ENCODE measurements at places on chromosomes 6 and 20.

- no peak for DNase-seq
These were observed 26.9 kb upstream of the TSHZ2 start for GRCh38 chr20:52945268-52945667.

- DNase-seq, result no peak
These were observed 36.6 kb upstream of the SCAF8 start for GRCh38 chr6:154696661-154697060.

DNA sequence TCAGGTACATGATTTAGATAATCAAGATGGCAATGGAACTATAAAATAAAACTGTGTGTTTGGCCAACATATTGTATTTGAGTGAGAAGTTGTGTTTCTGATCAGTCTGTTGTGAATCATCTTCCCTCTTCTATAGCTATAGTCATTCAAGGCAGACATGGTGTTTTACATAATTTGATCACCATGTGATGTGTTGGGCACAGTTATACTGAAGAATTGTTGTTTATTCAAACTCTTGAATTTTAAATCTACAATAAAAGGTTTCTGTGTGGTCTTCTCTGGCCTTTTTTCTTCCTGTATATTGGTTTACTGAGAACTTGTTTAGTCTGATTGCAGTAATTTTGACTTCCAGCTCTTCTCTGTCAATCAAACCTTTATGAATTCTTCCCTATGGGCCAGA is 4.4 kb downstream of the RNF182 start:
- DNase-seq, result no peak

DNA sequence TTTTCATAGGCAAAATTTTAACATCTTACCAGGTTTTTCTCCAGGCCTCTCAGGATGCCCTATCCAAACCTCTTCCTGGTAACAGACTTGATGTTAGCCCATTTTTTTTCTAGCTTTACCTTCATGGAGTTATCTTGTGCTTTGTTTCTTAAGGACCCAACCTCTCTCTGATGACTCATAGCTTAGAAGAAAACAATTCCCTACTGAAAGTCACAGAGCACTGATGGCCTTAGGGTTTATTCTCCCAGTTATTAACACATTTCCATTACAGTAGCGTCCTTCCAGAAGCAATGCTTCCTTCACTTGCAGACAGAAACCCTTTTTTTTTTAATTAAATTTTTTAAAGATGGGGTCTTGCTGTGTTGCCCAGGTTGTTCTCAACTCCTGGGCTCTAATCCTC is 79.4 kb downstream of the IYD start:
- DNase-seq, result no peak

DNA sequence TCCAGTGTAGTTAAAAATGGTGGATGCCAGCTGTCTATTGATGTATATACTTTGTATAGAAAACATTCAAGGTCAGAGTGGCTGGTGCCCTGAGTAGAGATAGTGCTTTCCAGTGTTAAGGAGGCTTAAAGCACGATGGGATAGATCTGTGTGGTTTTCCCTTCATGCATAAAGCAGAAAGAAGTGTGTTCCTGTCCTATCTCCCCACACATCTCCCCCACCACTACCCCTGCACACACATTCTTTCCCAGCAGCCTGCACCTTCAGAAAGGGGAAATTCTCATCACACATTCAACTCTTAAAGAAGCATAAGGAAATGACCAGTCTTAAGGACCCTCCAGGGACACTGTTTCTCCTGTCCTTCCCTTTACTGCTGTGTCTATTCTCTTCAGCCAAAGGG is 221.7 kb upstream of the TAB2 start:
- no peak for DNase-seq

DNA sequence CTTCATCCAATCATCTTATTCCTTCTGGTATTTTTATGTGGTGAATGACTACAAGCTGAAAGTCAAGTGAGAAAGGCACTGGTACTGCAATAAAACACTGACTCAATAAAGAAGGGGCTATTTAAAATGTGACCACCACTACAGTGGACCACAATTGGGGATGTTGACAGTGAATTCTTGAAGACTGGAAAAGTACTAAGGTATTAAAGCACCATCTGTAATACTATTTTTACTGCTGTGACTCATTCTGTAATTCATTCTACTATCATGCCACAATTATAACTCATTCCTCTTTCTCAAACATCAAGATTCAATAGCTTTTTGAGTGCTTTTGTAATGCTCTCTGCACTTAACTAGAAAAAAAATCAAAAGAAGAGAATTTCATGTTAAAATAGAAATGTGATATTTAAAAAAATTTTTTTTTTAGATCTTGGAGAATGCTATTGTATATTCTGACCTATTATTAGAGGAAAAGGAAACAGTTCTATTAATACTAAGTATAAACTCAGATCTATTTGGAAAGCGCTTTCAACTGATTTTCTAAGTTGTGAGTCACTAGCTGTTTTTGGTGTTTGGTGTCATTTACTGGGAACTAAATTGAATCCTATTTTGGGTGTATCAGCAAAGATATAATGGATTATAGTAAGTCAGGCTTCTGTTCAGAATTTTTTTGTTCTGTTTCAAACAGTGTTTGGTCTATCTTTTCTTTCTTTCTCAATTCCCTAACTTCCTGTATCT is 104.7 kb upstream of the TMEM170B start:
- DNase-seq, result no peak

- DNase-seq, result no peak
These were observed 612.9 kb upstream of the MAN1A1 start for GRCh38 chr6:119962505-119962904.

GRCh38 chr6:146315381-146316174 is 228.1 kb upstream of the RAB32 start:
- no peak for DNase-seq

DNA sequence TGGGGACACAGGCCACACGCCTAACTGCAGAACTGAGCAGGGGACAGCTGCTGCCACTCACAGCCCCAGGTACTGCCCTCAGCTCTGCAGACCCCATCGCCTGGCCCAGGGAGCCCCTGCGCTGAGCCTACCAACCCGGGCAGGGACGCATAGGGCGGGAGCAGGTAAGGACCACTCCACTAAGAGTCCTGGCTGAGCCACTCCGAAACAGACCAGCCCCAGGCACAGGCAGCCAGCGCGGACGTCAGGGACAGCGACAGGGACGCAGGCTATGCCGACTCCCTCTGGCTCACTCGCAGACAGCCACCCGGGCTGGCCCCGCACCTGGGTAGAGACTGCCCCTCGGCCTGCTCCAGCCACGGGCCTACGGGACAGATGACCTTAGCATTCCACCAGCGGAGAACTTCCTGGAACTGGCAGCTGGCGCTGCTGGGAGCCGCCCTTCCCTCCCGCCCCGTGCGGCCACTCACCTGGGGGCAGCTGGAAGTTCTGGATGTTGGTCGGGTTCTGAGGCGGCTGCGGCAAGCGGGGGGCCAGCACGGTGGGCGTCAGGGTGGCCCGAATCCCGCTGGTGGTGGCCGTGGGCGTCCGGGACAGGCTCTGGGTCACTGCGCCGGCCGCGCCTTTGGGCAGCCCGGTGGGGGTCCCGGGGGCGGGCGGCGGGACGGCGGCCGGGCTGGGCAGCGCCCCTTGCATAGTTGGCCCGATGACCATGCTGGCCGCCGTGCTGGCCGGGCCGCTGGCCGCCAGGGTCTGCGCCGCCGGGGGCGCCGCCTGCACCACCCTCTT is 1.5 kb downstream of the TAF4 start:
- peak; percentile 87 for DNase-seq

DNA sequence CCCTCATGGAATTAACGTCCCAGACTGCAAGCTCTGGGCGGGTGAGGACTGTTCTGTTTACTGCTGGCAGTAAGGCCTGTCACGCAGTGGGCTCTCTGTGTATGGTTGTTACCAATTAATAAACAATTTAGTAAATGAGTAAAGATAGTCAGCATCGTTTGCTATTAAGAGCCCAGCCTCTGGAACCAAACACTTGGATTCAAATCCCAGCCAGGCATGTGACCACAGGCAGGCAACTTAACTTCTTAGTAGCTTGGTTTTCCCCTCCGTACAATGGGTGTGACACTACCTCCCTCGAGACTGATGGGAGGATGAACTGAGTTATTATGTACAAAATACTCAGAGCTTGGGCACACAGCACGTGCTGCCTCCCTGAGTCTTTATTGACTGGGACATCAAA is 137.7 kb upstream of the ARMC2 start:
- no peak for DNase-seq

DNA sequence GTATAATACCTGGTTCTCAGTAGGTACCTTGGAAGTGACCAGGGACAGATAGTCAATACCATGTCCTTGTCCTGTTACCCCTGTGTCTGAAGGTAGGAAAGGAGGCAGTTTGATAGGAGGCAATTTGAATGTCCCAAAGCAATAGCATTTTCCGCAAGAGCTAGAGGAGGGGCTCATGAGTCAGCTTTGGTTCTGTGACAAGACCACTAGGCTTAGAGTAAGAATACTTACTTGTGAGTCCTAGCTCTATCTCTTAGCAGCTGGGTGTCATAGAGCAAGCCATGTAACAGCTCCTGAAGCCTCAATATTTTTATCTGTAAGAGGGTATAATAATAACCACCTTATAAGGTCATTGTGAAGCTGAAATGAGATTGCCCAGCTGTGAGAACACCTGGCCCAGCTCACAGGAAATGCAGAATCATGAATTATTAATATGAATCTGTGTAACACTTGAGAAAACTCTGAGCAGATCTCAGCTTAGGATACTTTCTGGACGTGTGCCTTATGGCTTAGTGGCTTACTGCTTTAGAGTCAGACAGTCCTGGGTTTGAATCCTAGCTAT is 58.6 kb downstream of the DAAM2 start:
- no peak for DNase-seq

DNA sequence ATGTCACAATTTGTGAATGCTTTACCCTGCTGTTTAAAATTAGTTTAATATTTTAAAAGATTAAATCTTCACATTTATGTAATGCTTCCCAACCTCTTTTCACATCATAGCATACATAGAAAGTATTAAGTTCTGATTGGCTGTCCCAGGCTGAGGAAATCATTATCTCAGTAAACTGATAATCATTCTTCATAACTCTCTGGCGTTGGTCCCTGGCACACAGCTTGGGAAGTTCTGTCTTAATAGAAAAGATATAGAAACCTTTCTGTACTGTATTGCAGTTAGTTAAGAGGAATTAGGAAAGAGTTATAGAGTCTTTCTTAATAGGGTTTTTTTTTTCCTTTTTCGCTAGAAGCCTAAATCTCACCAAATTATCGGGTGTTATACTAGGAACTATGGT is 85.4 kb downstream of the CBFA2T2 start:
- DNase-seq, result no peak

GRCh38 chr20:58112017-58112781 is 116.3 kb downstream of the ANKRD60 start:
- DNase-seq, result no peak

- DNase-seq, result no peak
These were observed 63.0 kb upstream of the IMPG1 start for GRCh38 chr6:76135481-76135880.

DNA sequence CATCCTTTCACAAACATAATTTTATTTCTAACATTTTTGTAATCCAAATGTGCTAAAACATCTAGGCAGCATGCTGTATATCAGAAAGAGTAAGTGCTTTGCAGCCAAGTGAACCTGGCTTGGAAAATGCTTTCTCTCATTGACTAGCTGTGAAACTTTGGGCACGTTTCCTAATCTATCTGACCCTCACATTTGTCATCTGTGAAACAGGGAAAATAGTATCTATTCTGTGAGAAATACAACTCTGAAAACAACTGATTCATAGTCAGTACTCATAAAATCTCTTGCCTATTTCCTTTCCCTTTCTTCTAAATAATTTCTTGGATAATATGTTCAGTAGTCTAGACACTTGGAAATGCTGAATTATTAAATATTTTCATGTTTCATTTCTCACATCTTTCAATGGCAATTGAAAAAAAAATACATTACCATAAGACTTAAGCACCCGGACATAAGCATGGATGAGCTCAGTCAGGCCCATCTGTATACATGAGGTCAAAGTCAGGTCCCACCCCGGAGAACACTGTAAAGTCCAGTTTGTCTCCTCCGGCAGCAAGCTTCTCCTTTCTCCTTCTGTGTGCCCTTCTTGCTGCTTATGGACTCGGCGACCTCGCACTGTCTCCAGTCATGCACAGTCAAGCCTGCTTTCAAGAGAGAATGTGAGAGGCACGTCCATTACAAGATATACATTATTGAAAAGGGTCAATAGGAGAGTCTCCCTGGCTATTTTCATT is 455.0 kb upstream of the SOX4 start:
- DNase-seq, result no peak

DNA sequence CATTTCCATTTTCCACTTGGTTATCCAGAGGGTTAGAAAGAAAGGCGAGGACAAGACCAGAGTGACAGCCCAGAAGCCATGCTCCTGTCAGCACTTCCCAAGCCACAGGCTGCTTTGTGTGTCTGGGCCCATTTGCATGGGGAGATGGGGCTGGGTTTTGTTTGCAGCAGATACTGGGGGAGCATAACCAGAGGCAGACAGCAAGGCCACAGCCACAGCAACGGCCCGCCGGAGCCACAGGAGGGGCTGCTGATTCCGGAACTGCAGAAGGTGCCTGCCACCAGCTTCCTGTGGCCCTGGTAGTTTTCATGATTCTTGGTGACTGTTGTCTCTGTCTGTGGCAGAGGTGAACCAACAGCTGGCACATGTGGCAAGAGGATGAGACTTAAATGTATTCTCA is 106.6 kb downstream of the DLL1 start:
- DNase-seq, result peak; percentile 69

DNA sequence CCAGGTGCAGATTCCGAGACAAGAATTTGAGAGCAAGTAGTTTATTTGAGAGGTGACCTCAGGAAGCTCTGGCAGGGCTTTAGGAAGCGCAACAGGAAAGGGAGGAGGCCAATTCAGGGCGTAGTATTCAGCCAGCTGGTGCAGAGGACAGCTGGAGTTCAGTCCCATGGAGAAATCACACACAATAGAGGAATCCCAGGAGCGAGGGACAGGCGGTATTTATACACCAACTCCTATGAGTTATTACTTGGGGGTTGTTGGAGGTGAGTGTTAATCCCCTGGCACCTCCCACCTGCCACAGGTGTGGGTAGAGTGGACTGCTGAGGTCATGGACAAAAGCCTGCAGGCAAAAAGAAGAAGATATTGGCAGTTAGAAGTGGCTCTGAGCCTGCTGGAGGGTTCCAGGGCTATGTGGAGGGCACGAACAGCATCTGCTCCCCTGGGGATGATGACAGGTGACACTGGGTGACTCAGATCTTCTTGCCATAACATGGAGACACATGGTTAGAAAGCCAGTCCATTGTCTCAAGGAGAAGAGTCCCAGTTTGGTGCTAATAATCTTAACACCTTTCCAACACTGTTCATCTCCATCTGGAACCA is 13.9 kb upstream of the SULF2 start:
- DNase-seq, result no peak

DNA sequence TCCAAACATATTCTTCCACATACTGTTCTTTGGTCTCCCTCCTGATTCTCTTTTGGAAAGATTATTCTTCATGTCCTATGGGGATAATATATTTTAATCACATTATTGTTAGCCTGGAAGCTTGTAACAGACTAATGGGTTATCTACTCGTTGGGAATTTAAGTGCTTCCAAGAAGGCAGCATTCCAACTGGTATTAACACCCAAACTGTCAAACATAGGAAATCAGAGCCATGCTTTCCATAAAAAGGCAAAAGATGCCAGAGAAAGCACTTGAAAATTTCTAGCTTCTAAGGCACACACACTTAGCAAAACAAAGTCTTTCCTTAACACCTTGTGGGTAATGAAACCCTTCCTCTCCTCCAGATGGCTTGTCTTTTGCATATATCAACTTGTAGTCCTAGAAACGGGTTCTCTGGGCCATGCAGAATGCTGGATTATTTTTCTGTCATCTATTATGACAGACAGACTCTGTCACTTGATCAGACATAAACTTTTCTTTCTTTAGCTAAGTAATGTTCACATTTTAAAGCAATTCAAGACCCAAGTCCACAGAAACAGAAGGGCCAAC is 41.5 kb downstream of the B4GALT5 start:
- DNase-seq, result no peak

Measured in spleen (tissue), 13 donors.